T-helper 9 cell (primary cell): ENCODE measurements at places on chromosomes 2 and 18.

DNA sequence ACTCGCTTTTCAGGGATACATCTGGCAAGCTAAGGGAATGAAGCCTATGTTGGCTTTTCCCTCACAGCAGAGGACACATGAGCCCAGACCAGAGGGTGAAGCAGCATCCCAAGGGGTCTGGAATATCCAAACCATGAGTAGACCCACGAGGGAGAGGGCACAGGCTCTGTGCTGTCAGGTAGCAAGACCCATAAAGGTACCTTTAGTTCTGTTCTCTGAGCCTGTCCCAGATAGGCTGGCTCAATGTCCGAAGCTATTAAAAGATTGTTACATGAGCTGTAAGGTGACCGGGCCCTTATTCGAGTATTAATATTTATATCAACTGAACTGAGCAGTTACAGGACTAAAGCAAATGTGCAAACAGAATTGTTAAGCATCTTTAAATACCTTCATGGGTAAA lies 52.2 kb downstream of the TPGS2 start:
- DNase-seq, result no peak

- DNase-seq, result no peak
Measured at GRCh38 chr18:69490813-69491212, 90.1 kb downstream of the DOK6 start.

GRCh38 chr2:65278531-65278981 lies 50.9 kb downstream of the ACTR2 start:
- DNase-seq, result no peak

DNA sequence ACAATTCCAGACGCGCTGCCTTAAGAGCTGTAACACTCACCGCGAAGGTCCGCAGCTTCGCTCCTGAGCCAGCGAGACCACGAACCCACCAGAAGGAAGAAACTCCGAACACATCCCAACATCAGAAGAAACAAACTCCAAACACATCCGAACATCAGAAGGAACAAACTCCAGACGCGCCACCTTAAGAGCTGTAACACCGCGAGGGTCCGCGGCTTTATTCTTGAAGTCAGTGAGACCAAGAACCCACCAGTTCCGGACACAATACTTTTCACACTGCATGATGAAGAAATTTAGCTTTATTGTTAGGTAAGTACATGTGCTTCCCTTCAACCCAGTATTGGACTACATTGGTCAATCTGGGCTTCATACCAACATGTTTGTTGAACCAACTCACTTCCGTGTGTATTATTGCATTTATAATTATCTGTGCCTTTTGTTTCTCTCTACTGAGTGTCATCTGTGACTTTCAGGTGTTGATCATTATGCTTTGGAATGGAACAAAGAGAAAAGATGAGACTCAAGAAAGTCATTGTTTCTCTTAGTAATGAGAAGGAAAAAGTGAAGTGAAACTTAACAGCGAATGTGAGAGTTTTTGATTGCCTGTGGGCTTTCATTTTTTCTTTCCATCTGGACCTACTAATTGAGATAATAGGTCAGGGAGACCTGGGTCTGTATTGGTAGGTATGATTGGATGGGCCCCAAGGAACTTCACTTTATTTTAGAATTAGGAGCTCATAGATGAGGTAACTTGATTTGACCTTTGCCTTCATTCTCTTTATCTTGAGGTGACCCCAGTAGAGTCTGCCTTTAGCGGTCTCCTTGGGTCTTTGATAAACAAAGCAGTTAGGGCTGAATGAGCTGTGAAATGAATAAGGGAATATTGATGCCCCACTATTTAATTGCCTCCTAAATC lies 76.1 kb upstream of the CAVIN2 start:
- no peak for DNase-seq

DNA sequence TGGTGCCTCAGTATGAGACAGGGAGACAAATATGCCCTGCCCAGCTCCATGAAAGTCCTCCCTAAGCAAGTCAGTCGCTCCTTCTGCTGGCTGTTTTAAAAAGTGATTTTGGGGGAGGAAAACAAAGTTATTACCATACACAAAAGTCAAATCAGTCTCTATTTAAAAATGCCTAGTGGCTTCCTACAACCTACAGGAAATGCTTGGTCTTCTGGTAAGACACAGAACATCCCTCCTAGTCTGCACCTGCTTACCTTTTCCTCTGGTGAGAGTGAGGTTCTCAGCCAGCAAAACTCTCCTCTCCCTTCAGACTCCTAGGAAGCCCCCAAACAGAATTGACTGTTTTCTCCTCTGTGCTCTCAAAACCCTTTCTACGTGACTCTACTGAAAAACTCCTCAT lies 13.5 kb downstream of the CMPK2 start:
- DNase-seq, result no peak

- peak; percentile 43 for DNase-seq
Measured at GRCh38 chr18:8478166-8478967, 130.9 kb upstream of the RAB12 start.

- peak; percentile 65 for DNase-seq
Measured at GRCh38 chr2:218367415-218368149, 10.9 kb downstream of the CATIP start.

- DNase-seq, result no peak
Measured at GRCh38 chr2:47525167-47525566, 122.2 kb downstream of the MSH2 start.

DNA sequence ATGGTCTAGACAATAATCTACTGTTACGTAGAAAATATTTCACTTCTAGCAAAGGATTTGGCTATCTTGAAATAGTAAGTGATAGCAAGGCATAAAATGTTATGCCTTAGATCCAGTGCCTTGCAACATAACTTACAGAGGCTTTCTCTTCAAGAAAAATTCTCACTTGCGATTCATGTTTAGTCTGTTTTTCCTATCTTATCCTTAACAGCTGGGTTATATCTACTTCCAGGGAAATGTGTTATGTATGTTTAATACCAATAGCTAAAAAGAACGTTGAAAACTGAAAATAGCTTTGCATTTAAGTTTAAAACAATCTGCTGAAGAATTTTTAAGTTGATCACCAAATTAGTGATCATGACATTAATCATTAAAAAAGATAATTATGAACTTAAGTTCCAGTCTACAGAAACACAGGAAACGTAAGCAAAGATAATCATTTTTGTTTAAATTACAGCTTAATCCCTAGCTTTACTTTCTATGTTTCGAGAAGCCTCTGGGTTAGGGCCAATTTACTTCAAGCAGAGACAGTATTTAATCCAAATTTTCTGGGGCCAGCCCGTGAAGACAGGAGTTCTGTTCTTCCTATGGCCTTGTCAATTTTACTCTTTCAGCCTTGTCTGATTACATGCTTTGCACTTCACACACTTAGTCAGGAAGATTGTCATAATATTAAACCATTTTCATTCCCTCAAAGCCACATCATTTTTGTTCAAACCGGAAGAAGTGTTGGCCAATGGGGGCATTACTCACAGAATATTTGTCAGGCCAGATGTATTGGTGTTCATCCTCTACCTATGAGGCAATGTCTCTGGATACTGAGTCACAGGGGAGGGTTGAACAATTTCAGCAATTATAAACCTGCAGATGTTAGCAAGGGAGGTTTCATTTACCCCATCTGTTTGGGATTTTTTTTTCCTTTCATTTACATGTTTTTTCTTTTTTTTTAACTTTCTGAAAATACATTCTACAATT lies 1132.9 kb upstream of the ZEB2 start:
- DNase-seq, result no peak

GRCh38 chr2:110881908-110882307 lies 149.5 kb downstream of the ACOXL start:
- DNase-seq, result no peak

DNA sequence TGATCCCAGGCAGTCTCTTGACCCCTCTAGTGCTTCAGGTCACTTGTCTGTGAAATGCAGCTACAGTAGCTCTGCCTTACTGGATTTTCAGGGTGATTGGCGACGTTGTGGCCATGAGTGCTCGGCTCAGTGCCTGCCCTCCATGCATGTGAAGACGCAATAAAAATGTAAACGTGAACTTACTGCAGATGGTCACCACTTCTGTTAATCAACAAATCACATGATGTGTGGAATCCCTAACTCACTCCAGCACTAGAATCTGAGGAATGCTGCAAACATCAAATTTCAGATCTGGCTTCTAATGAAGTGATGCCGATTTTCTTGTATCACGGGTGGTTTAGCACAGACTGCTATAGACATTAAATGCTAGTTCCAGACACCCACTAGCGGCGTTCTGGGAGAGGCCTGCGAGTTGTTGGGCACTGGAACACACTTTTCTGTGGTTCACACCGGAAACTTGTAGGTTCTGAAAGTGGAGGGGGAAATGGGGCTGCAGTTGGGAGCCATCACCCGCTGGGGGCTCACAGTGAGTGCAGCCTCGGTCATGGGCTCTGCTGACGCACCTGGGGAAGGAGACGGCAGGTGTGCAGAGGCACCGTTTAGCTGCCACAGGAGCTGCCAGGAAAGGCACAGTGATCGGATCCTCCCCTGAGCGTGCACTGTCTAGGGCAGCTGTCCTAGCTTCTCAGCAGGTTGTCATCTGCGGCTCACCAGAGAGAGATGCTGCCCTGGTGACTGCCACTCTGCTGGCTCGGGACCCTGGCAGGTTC lies 6.5 kb downstream of the CNDP1 start:
- no peak for DNase-seq
